Stimulated activated CD4-positive, alpha-beta T cell treated with anti-CD3 and anti-CD28 coated beads, Interleukin-2, amount 100 ng/mL, for 24 hours (primary cell): ENCODE measurements at places on chromosomes 11 and 22.

- DNase-seq: no peak
Observed at GRCh38 chr11:62446091-62446490, 27.3 kb downstream of the SCGB1A1 start.

DNA sequence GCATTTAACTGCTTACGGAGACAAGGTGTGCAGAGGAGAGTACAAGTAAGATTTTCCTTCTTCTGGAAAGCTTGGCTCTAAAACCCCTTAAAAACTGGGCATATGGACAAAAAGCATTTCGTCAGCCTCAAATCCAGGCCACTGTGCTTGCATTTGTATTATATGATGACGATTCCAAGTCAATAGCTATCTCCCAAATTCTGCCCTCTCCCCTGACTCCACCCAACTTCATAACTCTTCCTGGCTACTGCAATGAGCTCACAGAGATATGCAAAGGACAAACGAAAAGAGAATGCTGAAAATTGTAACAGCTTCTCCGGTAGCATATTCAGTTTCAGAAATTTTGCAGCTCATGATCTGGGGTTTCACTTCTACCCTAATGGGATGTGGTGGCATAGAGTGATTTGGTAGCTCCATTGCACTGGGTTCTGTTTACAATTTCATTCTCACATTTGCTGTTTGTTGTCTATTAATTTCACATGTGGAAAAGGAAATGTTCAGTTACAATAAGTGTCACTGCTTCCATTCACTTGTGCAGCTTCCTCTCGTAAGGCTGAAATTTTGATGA lies 45.6 kb upstream of the CHRM4 start:
- no peak for DNase-seq

DNA sequence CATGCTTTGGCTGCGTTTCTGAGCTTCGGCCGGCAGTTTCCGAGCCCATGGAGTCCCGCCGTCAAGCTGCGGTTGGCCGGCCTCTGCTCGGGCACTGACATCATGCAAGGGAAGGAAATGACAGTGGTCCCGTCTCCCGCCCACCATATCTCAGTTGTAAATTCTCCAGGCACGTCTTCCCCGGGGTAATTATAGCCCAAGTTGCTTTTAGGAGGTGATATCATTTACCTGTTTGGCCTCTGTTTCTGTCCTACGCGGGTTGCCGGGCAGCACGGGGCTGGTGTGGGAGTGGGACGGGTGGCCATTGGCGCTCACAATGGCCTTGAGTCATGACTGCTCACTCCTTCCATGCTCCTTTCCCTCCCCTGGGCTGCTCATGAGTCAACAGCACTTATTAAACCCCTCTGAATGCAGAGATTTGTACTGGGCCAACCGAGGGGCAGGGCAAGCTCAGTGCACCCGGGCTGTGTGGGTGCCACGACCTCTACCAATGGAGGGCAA lies 4.2 kb upstream of the ANO1 start:
- no peak for DNase-seq

DNA sequence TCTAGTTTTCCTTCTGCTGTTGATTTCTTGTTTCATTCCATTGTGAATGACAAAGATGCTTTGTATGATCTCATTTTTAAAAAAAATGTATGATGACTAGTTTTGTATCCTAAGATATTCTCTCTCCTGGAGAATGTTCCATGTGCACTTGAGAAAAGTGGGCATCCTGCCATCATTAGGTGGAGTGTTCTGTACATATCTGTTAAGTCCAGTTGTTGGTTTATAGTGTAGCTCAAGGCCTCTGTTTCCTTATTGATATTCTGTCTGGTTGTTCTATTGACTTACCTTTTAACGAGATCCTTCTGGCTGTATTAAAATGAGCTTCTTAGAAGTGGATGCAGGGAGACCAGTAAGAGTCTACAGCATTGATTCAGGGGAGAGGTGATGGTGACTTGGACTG lies 35.2 kb downstream of the SGSM1 start:
- no peak for DNase-seq

GRCh38 chr22:37306494-37306829 lies 24.2 kb downstream of the CYTH4 start:
- DNase-seq: no peak

DNA sequence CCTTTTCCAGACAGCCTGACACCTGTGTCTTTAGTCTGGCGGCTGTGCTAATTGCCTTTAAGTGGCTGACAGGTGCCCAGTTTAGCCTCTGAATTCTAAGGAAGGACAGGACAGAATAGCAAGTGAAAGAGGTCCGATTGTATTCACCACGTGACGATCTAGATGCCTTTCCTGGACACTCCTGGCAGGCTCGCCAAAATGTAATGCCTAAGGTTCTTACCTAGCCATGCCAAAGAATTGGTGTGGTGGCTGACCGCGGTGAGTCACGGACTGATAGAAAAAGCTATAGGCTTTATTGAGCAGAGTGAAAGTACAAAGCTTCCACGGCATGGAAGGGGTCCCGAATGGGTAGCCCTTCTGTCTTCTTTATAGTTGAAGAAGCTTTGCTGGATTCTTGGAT lies 26.7 kb downstream of the ANKRD42 start:
- no peak for DNase-seq

- no peak for DNase-seq
Observed at GRCh38 chr11:44840521-44841251, 110.0 kb downstream of the TP53I11 start.

GRCh38 chr11:119723243-119723951 lies 5.6 kb downstream of the NECTIN1 start:
- DNase-seq: no peak

GRCh38 chr22:39941601-39942000 lies 18.6 kb upstream of the TMA7B start:
- DNase-seq: no peak

- no peak for DNase-seq
Observed at GRCh38 chr11:46711303-46711702, 7.7 kb upstream of the F2 start.

DNA sequence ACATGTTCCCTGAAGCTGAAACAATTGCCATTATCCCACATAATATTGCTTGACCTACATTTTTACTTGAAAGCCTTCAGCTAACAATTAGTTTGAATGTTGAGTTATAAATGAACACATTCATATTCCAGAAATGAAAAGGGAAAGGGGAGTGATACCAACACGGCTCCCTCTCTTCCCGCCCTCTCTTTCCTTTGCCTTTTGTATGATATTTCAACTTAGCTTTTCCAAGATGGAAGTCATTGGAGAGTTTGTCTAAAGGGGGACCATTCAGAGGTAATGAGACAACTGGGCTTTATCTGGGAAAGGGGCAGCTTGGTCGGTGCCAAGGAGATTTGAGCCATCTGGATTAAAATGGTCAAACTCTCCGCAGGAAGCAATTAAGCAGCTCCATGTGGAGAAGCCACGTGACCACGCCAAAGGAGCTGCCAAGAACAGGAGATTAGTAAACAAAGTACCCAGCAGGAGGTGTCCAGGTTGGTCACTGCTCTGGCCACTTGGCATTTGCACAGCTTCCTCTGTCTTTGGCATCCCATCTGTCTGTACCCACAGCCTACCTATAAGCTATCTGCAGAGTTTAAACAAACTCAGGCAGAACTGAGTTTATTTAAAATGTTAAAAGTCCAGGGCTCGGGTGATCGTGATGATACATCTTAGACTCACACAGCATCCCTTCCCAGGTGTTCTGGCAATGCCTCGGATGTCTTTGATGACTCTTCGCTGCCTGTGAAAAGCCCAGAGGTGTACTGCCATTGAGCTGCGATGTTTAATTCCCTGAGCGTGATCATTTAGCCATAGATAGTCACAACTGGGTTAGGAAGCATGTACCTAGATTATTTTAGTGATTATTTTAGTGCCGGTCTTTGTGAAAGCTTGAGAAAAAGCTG lies 735.9 kb downstream of the NTM start:
- DNase-seq: no peak

DNA sequence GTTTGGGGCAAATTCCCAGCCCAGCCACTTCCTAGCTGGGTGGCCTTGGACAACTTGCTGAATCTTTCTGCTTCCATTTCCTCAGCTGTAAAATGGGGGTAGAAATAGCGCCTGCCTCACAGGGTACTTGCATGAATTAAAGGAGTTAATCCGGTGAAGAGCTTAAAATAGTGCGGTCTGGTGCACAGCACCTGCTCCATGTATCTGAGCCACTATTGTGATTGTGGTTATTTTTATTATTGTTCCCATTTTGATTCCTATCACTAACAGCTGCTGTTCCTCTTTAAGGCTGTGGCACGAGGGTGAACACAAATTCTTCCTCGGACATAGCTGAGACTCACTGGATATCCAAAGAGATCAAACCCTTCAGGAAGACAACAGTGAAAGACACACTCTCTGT lies 46.9 kb upstream of the TP53I11 start:
- DNase-seq: no peak

DNA sequence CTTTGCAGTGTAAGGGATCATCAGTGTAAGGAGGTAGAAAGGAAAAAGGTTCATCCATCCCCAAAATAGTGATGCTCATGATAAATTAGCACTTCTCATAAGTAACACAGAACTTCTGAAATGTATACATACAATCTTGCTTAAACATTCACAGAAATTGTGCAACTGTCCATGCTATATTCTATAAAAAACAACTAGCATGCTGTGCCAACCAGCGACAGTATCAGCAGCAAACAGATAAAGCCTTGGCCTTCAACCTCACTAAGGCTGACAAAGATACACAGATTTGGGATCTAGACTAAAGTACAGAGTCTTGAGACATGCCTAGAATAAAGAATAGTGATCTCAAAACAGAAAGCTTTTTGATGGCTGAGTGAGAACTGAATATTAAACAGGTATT lies 74.1 kb upstream of the CHRM4 start:
- no peak for DNase-seq

DNA sequence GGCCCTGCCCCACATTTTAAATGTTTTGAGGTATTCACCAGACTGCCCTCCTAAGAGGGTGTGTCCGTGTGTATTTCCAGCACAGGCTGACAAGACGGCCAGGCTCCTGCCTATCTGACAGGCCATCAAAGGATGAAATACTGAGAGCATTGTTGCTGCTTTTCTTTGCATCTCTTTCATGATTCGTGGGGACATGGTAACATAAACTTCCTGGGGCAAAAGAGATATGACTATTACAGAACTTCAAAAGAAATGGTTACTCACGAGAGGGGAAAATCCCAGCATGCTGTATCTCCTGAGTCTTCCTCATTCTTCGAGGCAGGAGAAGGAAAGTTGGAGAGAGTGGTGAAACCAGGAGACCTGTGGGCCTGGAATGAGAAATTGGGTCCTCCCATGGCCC lies 10.3 kb upstream of the BIK start:
- DNase-seq: no peak

DNA sequence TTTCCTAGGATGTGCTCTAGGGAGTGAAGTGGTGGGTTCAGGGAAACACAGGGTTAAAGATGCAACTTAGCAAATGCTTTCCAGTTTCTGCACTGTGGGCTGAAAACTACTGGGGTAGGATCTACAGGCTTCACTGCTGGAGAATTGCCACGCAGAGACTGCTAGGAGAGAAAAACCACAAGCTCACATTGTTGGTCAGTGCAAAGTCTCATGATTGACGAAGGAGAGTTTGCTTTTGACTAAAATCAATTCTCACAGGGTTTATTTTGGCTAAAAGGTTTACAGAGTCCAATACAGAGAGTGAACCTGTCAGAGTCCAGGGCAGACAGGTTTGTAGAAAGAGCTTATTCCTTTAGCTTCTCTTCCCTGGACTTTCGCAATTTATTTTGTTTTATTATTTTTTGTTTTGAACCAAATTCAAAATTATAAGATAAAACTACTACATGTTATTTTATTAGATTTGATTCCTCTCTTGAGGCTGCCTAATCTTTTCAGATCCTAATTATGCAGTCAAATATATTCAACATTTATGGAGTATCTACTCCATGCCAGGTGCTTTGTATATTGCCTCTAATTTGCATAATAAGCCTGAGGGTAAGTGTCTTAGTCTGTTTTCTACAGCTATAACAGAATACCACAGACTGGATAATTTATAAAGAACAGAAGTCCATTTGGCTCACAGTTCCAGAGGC lies 64.7 kb downstream of the MTNR1B start:
- DNase-seq: no peak

DNA sequence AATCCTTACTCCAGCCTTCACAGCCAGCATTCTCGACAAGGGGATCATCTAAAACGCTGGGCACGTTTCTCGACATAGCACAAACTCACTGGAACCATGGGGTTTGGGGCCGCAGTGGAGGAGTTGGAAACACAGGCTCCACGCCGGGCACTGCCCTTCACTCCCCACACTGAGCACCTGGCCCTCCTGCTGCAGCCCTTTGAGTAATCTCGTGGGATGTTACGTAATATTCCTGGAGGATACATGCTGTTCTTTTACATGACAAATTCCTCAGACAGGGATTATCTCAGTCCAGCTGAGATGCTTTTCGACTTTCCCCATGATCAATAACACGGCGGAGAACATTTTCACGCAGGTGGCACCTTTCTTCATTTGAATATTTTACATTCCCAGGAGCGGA lies 408.0 kb downstream of the SHANK2 start:
- no peak for DNase-seq
